Activated CD4-positive, alpha-beta T cell treated with anti-CD3 and anti-CD28 coated beads for 1 hour (primary cell): ENCODE measurements at places on chromosomes 7 and 10.

GRCh38 chr7:88219781-88220747, at the start of gene SRI:
SRI (minus strand) TSS chr7:88220038; CDS start chr7:88220026, 12 bp downstream.
- peak; percentile 85 for DNase-seq

DNA sequence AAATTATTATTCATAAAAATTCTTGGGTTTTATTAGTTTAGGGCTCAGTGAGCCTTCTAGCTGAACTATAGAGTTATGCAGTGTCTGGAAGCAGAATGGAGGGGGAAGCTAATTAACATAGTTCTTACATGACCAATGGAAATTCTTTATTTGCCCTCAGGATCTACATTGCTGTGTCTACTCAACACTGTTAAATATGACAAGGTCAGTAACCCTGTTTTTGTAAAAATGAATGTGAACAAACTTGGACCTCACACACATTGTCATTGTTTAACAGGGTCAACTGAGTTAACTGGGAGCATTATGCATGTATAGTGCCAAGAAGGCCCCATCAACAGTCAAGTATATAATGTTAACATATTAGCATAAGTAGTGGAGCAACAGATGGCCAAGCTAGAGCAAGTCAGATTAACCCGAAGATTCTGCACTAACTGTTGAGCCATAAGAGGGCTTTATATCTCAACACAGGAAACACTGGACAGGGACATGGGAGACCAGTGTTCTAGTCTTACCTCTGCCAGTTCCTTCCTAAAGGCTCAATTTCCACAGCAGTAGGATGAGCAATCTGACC, 122.5 kb upstream of the SEM1 start:
- DNase-seq, result no peak

DNA sequence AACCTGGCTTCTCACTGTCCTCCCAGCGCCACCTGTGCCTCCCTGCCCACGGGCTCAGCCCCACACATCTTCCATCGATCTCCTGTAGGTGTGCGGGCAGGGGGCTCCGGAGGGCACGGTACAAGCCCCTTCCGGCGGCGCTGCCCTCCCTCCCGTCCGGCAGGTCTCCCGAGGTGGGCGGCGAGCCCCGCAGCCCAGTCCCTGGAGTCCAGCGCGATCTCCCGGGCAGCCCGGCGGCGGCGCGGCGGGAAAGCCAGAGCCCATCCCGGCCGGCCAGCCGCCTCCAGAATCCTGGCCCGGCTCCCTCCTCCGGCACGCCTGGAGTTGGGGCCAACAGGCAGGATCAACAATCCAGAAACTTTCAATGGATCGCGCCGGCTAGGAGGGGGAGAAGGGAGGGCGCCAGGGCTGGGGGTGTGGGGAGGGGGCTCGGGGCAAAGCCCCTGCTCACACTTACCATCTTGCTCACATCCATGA, 100.1 kb downstream of the HIP1 start:
- no peak for DNase-seq

GRCh38 chr7:93046641-93047040, 71.1 kb downstream of the SAMD9 start:
- no peak for DNase-seq

DNA sequence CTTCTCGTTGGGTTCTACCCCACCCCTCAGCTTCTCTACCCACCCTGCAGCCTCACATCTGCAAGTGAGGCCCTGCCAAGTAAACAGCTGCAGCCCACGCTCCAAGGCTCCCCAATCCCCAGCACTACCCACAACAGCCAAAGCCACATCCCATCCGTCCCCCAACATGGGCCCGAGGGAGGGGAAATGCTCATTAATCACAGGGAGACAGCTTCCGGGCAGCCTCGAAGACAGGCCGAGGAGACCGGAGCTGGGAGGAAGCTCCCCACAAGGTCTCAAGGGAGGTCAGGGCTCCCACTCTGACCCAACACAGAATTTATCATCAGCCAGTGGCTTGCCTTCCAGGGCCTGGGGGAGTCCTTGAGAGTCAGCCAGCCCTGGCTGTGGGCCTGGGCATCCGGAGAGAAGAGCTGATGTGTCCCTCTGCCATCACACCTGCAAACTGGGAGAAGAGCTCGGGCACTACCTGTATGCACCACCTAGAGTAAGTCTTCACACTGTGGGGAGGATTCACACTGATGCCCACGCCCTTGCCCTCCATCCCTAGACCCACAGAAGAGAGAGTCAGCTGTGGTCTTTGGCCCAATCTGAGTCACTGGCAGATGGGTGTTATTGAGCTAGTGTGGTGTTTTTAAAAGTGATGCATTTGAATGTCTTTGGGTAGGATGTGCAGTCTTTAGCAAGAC, 115.5 kb upstream of the ZMIZ1 start:
- no peak for DNase-seq

DNA sequence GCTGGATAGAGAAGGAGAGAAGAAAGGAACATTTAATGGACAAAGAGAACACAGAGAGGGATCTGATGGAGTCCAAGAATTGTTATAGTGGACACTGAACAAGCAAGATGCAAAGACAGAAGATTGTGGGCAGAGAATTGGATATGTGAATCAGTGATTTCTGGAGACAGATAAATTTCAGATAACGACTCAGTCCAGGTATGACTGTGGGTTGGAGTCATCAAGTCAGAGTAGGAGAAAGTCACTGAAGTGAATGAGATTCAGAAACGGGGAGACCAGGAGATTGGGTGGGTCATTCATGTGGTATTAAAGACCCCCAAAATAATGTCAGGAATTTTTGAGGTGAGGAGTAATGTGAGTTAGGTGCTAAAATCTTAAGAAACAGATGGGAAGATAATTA, 23.0 kb downstream of the ASB4 start:
- no peak for DNase-seq

- no peak for DNase-seq
These were observed 253.7 kb upstream of the PITRM1 start for GRCh38 chr10:3426190-3426845.

DNA sequence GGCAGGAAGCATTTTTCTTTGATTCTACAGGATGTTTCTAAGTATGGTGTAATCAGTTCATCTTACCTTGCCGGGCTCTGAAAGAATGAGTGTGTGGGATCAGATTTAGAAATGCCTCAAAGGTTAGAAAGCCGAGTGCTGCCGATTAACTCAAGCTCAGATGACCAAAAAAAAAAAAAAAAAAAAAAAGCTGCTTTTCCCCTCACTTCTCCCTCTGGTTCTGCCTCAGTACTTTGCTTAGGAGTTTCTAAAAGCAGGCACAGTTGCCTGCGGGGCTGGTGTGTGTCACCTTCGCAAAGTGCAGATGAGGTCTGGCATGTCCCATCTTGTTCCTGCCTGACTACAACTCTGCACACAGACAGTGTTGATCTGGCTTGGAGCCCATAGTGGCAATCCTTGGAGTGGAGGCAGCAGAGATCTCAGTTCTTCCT, 47.0 kb downstream of the KIAA1217 start:
- no peak for DNase-seq

GRCh38 chr10:85888004-85888403, 478.6 kb downstream of the GRID1 start:
- DNase-seq, result no peak

DNA sequence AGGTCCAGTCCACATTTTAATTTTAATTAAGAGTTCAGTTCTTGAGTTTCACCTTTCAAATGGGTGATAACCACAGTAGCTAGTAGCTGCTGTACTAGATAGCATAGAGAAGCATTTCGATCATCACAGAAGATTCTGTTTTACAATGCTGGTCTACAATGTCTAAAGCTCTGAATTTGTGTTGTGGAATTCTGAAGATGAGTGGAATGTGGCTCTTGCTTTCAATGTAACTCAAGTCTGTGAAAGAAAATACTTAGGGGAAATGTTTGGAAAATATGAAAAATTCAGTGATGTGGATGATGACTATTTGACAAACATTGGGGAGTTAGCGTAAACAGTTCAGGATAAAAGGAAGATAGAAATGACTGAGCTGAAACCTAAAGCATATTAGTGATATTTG, 139.4 kb downstream of the GNAT3 start:
- DNase-seq, result no peak

- DNase-seq, result no peak
These were observed 86.5 kb downstream of the DNAJB6 start for GRCh38 chr7:157423348-157423747.

DNA sequence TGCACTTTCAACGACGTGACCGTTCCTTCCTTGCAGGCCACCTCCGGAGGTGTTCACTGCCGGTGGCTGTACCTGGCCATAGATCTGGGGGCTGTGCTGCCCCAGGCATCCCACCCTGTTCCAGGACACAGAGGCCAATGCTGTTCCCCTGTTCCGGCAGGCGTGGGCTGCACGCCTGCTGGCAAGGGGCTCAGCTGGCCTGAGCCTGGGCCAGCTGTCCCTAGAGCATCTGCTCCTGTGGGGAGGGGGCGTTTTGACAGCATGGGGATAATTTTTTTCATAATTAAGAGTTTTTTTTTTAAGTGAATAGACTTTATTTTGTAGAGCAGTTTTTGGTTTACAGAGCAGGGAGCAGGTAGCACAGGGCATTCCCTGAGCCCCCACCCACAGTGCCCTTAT, 28.8 kb downstream of the PWWP2B start:
- DNase-seq, result no peak

- DNase-seq, result no peak
These were observed 57.0 kb downstream of the SHTN1 start for GRCh38 chr10:116947841-116948529.

- no peak for DNase-seq
These were observed 3.1 kb downstream of the PALS2 start for GRCh38 chr7:24576171-24577025.

- no peak for DNase-seq
These were observed 2.7 kb downstream of the CALD1 start for GRCh38 chr7:134782121-134782623.

GRCh38 chr10:114571316-114571999, 86.6 kb downstream of the ABLIM1 start:
- no peak for DNase-seq

GRCh38 chr10:131972474-131973071, 9.2 kb downstream of the BNIP3 start:
- no peak for DNase-seq

- DNase-seq, result no peak
These were observed 557 bp upstream of the LSM8 start for GRCh38 chr7:118183428-118183785.
